ENCODE measurements at places on chromosomes 2 and 18. TPM values are rescaled to one million over a fixed set of nuclear protein-coding genes. Genes with fewer than 3 reads are reported as not detected.

CDCA7 gene
- 44.7 TPM for total RNA-seq

HRH4 gene
- total RNA-seq = not detected

EFEMP1 gene
- 41.0 TPM for total RNA-seq

PRKAG3 gene
- total RNA-seq = not detected

SLC30A3 gene
- 3.4 TPM for total RNA-seq
